ENCODE measurements at places on chromosomes 1 and 21. TPM values are rescaled to one million over a fixed set of nuclear protein-coding genes. Genes with fewer than 3 reads are reported as not detected.

- DNase-seq, result no peak
Measured at GRCh38 chr1:35924838-35925237, 6.1 kb upstream of the AGO3 start.

GRCh38 chr21:46560568-46561444 is 44.1 kb downstream of the S100B start:
- no peak for DNase-seq

DNA sequence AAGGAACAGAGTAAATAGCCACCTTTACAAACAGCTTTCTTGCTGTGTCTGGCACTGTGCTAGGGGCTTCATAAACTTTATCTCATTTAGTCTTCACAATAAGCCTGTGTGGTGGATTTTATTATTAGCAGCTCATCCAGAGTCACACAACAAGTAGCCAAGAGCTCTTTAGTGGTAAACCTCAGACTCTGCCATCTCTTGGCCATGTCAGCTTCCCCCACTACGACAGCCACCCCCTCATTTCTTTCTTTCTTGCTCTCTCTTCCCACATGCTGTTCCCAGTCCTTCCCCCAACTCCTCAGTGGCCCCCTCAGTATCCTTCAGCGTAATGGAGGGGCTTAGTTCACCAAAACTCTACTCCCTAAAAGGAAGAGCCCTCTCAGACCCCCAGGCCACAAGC is 1.2 kb upstream of the ZNF683 start:
- no peak for DNase-seq

- DNase-seq, result no peak
Measured at GRCh38 chr1:109765896-109766615, 2.3 kb upstream of the EPS8L3 start.

DNA sequence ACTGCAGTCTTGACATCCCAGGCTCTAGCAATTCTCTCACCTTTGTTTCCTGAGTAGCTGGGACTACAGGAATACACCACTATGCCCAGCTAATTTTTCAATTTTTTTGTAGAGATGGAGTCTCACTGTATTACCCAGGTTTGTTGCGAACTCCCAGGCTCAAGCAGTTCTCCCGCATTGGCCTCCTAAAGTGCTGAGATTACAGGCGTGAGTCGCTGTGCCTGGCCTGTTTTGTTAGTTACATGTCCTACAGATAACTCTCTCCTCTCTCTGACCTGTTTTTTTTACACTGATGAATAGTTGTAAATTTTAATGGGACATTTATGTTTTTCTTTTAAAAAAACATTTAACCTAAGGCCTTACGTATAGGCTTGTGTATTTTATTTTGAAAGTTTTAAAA is 19.8 kb downstream of the PTBP2 start:
- DNase-seq, result no peak

DNA sequence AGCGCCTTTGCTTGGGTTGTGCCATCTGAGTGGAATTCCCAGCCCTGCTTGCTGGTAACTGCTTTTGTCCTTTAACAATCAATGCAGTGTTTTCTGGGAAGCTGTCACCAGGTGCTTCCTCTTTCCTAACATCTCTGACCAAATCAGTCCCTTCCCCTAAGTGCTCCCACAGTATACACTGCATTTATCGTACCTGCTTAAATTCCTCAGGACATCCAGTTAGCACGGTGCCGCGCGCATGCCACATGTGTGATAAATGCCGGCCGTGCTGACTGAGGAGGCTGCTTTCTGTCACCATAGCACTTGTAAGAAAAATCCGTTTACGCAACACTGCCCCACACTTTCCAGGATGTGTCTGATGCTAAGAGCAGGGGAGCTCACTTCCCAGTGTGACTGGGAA is 115.4 kb downstream of the BCAR3 start:
- no peak for DNase-seq

STYXL2 gene
- total RNA-seq, result 82.9 TPM

DLGAP3 gene
- total RNA-seq, result not detected
